ENCODE measurements at places on chromosomes 3 and 15.

- DNase-seq: no peak
These were observed 96.3 kb downstream of the LRRC28 start for GRCh38 chr15:99347574-99347973.

DNA sequence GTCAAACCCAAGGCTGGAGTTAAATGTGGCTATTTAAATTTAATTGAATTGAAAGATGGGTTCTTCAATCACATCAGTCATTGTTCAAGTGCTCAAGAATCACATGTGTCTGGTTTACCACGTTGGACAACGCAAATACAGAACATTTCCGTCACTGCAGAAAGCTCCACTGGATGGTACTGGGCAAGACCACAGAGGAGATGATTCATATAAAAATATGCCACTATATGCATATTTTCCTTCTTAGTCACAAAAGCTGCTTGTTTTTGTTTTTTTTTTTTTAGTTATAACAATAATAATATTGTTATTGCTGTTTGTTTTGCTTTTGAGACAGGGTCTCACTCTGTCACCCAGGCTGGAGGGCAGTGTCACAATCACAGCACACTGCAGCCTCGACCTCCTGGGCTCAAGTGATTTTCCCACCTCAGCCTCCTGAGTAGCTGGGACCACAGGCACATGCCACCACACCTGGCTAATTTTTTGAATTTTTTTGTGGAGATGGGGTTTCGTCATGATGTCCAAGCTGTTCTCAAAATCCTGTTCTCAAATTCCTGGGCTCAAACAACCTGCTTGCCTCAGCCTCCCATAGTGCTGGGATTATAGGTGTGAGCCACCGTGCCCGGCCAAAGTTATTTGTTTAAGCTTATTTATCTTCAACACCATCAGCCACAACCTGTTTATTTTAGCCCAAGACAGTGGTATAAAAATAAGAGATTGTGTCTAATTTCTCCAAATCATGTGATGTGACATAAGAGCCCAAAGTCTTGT, 19.4 kb downstream of the RTP3 start:
- no peak for DNase-seq

GRCh38 chr15:96020133-96020532, 310.4 kb upstream of the NR2F2 start:
- DNase-seq: no peak

- no peak for DNase-seq
These were observed 34.5 kb downstream of the DAPK2 start for GRCh38 chr15:64011736-64012135.

DNA sequence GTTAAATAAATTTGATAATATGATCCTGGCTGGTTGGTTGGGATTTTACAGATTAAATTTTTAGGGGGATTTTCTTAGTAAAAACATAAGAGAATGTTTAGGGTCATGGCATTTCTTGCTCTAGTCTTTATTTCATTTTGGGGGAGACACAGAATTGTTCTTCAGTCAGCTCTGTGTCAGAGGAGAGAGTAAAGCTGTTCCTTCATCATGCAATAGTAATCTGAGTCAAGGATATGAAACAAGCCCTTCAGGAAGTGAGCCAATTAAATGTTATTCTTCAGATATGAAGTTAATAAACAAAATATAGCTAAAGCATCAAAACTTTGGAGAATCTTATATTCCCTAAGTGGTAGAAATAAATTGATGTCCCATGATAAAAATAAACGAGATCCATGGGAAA, 22.9 kb upstream of the SLC4A7 start:
- no peak for DNase-seq

- no peak for DNase-seq
These were observed 4.2 kb downstream of the SORD start for GRCh38 chr15:45027220-45027619.

DNA sequence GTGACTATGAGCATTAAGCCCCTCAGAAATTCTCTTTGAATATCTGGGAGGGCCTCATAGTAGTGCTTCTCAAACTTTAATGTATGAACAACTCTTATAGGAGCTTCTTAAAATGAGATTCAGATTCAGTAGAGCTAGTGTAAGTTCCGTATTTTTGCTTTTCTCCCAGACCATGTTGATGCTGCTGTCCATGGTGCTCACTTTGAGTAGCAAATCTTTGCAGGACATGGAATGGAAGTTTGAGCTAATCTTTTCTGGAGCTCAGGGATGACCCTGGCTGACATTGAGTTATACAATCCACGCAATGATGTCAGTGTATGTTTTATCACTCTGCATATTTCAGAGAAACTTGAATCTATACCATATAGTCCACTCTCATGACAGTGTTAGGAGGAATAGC, 134.2 kb downstream of the OTOL1 start:
- DNase-seq: no peak

DNA sequence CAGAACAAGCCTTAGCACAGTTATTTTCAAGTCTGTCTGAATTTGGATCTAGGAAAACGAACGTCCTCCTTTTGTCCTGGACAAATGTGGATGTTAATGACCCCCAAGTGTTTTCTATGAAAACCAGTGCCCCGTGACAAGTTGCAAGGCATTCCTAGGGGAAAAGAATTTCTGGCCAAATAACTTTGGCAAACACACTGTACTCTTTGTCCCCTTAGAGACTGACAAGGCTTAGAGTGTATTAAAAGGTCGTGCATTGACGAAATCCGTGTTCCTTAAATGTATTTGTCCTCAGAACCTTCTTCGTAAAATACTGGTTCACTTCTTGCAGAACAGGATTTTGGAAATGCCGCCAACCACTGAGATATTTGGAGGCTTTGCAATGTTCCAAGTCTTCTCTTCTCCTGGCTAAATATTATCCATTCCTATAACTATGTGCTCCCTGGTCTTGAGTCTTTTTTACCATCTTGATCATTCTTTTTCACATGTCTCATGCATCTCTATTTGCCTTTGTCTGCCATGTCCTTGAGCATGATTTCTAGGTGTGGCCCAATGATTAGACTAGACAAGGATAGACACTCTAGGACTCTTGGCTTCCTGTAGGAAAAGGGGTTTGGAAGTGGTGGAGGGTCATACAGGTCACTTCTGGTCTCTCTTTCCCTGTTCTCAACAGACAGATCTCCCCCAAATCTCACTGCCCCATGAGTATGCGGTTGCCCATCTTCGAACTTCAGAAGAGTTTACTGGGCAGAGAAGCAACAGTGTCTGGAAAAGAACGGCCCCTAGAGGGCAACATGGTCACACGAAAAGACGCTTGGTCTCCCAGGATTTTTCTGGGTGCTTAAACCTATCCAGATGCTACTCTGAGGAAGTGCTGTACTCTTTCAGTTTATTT, 117.5 kb downstream of the EDEM1 start:
- DNase-seq: peak; percentile 33

DNA sequence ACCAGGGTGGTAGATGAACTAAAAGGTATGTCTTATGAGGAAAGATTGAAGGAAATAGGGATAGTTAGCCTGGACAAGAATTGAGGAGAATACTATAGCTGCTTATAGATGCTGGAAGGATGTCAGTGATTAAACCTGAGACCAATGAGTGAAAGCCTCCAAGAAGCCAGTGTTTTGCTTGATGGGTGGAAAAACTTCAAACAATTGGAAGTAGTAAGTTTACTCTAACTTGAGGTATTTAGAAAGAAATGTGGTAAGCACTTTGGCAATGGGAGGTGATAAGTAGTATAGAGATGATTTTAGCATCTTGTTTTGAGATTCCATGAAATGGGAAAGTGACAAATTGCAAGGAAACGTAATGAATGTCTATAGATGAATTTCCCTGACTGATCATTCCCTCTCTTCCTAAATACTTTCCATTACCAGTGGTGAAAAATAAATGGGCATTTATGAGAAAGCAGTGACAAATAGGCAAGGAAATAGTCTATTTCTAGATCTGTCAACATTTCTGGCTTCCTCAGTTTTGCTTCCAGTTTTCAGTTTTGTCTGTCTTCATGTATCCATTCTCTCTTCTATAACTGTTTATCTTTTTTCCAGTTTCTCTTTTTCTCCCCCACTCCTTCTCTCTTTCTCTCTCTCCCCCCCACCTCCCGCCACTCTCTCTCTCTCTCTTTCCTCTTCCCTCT, 19.2 kb downstream of the SLC15A2 start:
- DNase-seq: no peak

DNA sequence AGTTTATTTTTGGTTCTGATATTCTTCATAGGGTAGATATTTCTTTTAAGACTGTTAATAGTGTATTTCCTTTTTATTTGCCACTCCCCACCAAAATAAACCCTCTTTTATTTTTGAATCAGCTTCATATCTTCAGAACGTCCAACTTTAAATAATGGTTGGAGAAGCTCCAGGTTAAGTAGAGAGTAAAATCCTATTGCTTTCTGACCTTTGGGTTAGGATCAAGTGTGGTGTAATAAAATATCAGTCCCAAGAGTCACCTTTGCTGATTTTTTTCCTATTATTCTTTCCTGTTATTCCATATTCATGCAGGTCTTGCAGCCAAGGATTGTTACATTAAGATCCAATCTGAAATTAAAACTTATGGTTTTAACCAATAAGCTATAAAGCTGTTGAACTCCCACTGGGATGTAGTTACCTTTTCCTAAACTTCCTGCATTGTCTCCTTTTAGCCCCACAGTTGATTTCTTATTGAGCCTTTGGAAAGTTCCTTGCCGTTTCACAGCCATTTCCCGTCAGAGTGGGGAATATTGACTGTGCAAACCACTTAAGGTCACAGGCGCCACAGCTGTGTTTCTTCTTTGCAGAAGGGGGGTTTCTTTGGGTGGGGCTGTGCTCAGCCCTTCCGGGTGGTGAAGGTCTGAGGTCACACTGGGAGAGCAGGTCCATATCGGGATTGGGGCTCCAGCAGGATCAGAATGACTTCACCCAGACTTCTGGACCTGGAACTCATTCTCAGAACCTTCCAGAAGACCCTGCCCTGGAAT, 287.3 kb upstream of the CTDSPL start:
- DNase-seq: peak; percentile 41

- no peak for DNase-seq
These were observed 19.3 kb upstream of the GPX1 start for GRCh38 chr3:49377483-49377882.

Measured in heart left ventricle (tissue), 16 donors.